ENCODE measurements at places on chromosomes 12 and 14. TPM values are rescaled to one million over a fixed set of nuclear protein-coding genes. Genes with fewer than 3 reads are reported as not detected.

KRT75 gene
- total RNA-seq = not detected

DNA sequence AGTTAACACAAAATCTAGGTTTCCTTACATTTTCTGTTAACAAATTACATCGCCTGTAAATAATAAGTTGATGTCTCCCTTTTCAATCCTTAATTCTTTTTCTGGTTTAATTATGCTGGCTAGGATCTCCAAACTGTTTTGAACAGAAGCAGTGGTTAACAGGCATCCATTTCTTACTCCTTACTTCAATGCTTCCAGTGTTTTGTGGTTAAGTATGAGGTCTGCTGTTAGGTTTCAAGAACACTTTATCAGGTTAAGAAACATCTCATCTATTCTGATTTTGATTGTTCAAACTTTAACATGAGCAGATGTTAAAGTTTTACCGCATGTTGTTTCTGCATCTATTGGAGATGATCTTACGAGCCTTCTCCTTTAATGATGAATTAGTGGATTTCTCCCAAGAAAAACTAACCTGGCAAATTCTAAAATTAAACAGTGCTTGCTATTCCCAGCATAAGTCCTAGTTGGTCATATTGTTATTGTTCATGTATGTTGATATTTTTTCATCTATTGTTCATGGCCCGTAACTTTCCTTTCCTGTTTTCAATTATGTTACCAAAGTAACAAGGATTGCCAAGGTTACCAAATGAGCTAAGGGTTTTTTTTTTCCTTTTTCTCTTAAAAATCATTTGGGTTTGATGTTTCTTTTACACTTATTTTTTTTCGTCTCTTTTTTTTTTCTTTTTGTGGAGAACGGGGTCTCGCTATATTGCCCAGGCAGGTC is 33.4 kb downstream of the POLE start:
- no peaks in the 10 kb centered on the region for H3K27me3 ChIP-seq
- DNase-seq = no peak
- no peak overlapping the region for H3K27ac ChIP-seq
- no peaks in the 10 kb centered on the region for H3K4me1 ChIP-seq
- H3K36me3 ChIP-seq = peaks cover 50% of the 10 kb centered on the region

GRCh38 chr12:106962286-106962685 is 6.6 kb downstream of the TMEM263 start:
- H3K27me3 ChIP-seq = no peaks in the 10 kb centered on the region
- peaks cover 59% of the 10 kb centered on the region for H3K4me1 ChIP-seq

- no peak overlapping the region for H3K4me3 ChIP-seq
- H3K27me3 ChIP-seq = no peaks in the 10 kb centered on the region
- no peak overlapping the region for H3K27ac ChIP-seq
- H3K4me1 ChIP-seq = no peaks in the 10 kb centered on the region
- H3K36me3 ChIP-seq = no peaks in the 10 kb centered on the region
- DNase-seq = no peak
Measured at GRCh38 chr14:72524295-72524629, 369.6 kb downstream of the DPF3 start.

DNA sequence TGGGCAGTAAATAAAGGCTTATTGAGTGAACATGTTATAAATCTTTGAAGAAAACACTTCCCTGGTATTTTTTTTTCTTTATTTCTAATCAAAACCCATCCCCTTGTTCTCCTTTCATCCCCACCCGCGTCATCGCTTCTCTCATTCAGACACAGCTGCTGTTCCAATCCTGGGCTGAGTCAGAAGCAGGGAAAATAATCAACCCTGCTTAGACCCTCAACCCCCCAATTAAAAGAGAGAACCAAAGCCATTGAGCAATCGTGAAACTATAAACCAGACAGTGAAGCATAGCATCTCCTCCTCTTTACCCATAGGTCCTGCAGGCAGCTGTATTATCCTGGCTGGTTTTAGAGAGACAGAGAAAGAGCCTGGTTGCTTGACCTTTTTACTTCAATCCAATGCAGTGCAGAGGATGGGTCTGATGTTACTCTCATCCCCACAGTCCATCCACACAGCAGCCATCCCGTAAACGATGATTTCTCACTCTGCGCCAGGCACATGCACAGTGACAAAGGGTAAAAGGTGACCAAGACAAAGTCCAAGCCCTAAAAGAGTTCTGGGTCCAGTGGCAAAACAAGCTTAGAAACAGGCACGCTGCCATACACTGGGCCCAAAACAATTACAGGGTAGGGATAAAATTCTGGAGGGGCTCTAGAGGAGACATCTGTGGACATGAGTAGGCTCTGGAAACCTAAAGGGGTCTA is 238.3 kb downstream of the GALC start:
- DNase-seq = no peak
- no peak overlapping the region for H3K4me3 ChIP-seq
- H3K27ac ChIP-seq = no peak overlapping the region
- no peaks in the 10 kb centered on the region for H3K27me3 ChIP-seq
